ENCODE measurements at places on chromosomes 4 and X.

DNA sequence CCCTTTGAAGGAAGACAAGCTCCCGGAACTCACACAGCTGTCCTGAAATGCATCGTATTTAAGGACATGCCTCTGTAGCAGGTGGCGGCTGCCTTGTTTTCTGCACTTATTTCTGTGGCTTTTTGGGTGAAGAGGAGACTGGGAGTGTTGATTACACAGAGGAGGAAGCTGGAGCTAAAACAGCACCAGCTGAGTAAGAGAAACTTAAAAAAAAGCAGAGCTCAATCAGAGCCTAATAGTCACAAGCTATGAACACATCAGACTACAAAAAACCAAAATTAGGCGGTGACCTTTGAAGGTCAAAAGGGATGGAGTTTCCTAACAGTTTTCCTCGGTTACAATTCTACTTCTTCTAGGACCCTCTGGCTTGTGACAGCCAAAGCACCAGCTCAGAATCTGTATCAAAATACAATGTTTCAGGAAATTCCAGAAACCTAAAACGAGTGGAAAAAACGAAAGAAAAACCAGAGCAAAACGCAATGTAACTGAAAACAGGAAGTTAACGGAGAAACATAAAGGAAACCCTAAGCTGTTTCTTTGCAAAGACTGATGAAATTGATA, 13.5 kb downstream of the PRKX start:
- DNase-seq: no peak

GRCh38 chrX:43718081-43718480, 62.0 kb downstream of the MAOA start:
- DNase-seq: no peak

- no peak for DNase-seq
Observed at GRCh38 chr4:87377816-87378215, 13.2 kb downstream of the HSD17B11 start.

GRCh38 chr4:145935253-145936141, 3.1 kb downstream of the ZNF827 start:
- no peak for DNase-seq

- no peak for DNase-seq
Observed at GRCh38 chrX:85998954-85999353, 48.4 kb downstream of the CHM start.

DNA sequence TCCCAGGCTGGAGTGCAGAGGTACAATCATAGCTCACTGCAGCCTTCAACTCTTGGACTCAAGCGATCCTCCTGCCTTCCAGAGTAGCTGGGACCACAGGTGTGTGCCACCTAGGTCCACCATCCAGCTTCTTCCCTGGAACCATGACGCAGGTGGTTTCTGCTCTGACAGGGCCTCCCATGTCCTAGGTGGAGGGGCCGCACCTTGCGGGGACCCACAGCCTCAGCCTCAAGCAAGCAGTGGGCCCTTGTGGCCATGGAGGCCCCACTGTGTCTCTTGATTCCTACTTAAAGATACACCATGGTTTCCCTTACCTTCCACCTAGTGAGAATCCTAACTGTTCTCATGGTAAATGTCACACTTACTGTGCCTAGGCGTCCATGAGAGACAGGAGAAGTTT, 6.9 kb upstream of the GPR78 start:
- no peak for DNase-seq

GRCh38 chr4:123379392-123379791, 17.2 kb upstream of the SPRY1 start:
- DNase-seq: no peak

All from T-helper 2 cell treated with Interferon-gamma antibody and Interleukin-4, amounts not matched to agents 5 μg/mL and 100 μg/mL, for 36 hours (primary cell).